ENCODE measurements at places on chromosomes 3 and 15.

DNA sequence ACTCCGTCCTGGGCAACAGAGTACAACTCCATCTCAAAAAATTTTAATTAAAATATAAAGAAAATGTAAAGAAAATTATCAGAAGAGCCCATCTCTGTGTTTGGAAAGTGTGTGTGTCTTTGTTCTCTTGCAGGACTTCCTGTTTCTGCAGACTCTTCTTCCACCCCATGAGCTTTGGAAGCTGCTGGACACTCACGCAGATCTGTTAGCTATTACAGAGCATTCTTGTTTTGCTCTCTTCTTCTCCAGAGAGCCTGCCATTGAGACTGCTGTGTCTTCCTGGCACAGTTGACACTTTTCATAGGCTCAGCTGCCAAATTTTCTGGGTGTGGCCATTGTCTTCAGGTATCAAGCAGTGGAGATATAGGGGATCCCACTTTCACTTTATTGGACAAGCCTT is 6.0 kb upstream of the CCR8 start:
- DNase-seq: no peak

GRCh38 chr15:39409876-39410530 is 170.9 kb upstream of the THBS1 start:
- DNase-seq: no peak

GRCh38 chr3:150681057-150681456 is 22.7 kb downstream of the ERICH6 start:
- DNase-seq: no peak

GRCh38 chr3:153442799-153443487 is 280.9 kb downstream of the RAP2B start:
- no peak for DNase-seq

- peak; percentile 64 for DNase-seq
These were observed at the start of gene PTPN9 for GRCh38 chr15:75578948-75579920. Gene PTPN9 (minus strand): TSS chr15:75579315. CDS start chr15:75578776, 539 bp downstream.

DNA sequence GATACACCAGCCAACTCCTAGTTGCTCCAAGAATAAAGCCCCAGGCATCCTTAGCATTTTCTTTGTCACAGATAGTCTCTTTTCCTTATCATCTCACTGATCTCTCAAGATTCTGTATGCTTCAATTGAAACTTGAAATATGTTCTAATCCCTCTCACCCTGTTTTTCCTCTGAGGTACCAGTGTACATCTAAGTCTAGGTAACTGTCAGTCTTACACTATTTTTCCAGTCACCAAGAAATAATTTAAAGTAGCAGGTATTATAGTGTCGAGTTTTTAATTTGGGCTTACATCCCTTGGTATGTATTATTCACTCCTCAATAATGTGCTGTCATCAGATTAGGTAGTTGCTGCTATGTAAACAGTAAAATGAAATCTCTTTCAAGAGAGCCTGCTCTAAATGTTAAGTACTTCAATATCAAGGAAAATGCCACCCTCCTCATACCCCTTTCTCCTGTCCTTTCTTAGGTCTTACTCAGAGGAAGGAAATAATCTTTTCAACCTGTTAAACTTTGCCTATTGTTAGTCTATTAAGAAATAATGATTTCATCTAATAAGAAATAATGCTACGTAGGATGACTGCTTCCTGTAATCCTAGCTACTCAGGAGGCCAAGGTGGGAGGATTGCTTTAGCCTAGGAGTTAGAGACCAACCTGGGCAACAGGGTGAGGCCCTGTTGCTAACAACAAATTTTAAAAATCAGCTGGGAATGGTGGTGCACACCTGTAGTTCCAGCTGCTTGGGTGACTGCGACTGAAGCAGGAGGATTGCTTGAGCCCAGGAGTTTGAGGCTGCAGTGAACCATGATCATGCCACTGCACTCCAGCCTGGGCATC is 39.8 kb downstream of the TSC22D2 start:
- DNase-seq: no peak

- no peak for DNase-seq
These were observed 65.3 kb downstream of the ASB7 start for GRCh38 chr15:100667405-100668347.

- no peak for DNase-seq
These were observed 77.0 kb downstream of the P3H2 start for GRCh38 chr3:190043741-190044140.

GRCh38 chr3:62098646-62099365 is 274.5 kb downstream of the FEZF2 start:
- no peak for DNase-seq

GRCh38 chr3:30751610-30752299 is 142.7 kb downstream of the GADL1 start:
- DNase-seq: peak; percentile 14

- DNase-seq: no peak
These were observed 131.4 kb downstream of the ATP1B3 start for GRCh38 chr3:142007710-142008399.

DNA sequence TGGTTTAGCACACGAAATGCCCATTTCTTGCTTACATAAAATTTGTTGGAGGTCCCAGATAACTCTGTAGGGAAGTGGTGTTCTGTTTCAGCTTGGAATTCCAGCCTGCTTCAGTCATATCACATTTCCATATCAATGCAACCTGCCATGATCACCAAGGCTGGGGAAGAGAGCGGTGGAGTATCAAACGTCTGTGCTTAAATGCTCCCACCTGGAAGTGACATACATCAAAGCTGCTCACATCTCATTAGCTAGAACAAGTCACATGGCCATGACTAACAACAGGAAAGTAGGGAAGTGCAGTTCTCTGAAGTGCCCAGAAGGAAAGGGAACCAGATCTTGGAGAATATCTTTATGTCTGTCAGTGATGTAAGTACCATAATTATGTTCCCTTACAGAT is 130.2 kb upstream of the CFAP20DC start:
- no peak for DNase-seq

All from activated T-helper 1 cell treated with anti-CD3 and anti-CD28 coated beads, Interleukin-2, amount 50 U/mL, for 16 hours (primary cell).